ENCODE measurements at places on chromosomes 2 and 18.

DNA sequence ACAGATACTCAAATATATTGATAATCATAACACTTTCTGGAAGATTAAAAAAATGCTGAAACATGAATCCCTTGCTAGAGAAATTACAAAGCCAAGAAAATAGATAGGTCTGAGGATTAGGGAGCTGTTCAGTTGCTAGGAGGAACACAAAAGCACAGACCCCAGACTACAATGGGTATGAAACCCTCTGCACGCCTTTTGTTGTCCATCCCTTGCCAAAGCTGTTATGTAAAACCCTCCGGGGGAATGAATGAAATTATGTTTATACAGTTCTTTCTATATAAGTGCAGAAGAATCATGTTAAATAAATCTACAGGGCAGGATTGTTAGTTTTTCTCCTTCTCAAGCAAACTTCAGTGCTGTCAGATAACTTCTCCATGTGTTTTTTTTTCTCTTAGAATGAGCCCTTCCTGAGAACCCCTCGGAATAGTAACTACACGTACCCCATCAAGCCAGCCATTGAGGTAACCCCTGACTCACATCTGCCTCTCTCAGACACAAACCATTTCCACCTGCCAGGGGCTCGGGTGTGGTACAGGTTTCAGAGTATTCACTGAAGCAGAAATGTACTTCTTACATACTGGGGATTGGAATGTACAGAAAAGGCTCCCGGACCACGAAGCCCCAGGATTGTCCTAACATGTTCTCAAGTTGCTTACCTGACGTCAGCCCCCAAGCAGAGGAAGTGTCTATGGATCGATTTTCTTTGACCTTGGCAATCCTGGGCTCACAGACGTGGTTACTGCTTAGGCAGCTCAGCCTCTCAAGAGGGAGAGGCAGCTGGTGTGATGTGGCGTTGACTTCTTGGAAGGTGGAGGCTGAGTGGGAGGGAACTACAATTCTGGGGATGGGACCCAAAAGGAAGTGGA is 118.0 kb downstream of the PLB1 start:
- peak; percentile 43 for DNase-seq

- no peak for DNase-seq
These were observed 5.7 kb upstream of the GCFC2 start for GRCh38 chr2:75716406-75716805.

- DNase-seq, result no peak
These were observed 1353.7 kb upstream of the LRRTM1 start for GRCh38 chr2:81658227-81658626.

- DNase-seq, result no peak
These were observed 1.6 kb downstream of the COBLL1 start for GRCh38 chr2:164839914-164840457.

- no peak for DNase-seq
These were observed 558.8 kb upstream of the CDH2 start for GRCh38 chr18:28735731-28736130.

- no peak for DNase-seq
These were observed 8.2 kb downstream of the BIN1 start for GRCh38 chr2:127098711-127099110.

- no peak for DNase-seq
These were observed 66.1 kb downstream of the PTPRM start for GRCh38 chr18:7633171-7633570.

GRCh38 chr18:60145776-60146175 is 226.8 kb downstream of the MC4R start:
- no peak for DNase-seq

GRCh38 chr2:171513719-171514160 is 8.5 kb upstream of the CYBRD1 start:
- no peak for DNase-seq

- peak; percentile 47 for DNase-seq
These were observed 105.6 kb downstream of the VSNL1 start for GRCh38 chr2:17646081-17646554.

DNA sequence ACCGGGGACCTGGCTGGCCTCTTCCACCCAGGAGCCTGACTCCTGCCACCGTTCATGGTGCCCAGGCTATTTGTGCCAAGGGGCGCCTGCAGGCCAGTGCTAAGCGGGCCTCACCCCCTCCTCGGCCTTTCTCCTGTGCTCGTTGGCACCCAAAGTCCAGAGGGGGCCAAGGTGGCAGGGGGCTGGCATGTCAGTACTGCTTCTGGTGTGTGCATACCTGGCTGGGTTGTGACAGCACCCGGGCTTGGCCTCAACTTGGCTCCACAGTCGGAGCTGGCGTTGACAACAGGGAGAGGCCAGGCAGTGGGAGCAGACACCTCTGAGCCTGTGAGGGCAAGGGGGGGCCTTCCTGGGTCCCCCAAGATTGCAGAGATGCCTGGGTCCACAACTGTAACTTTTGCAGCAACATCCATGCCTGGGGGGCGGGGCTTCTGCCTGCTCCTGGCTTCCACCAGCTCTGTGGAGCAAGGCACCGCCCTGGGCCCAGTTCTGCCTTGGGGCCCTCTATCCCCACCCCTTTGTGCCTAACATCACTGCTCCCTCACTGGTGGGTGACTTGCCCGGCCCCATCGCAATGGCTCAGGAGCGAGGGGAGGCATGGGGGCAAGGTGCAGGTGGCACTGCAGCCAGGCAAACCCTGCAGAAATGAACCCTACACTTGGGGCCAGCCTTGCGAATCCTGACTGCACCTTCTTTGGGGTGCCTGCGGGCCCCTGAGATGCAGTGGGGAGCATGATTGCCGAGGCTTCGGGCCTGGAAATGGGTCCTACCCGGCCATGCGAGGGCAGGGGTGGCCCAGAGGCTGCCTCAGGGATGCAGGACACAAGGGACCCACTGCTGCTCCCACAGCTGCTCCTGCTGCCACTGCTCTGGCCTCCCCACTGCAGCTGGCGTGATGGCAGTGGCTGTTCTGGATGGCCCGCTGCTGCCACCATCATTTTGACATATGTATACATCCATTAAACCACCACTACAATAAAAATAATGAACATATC is 35.9 kb downstream of the PTPN4 start:
- no peak for DNase-seq

GRCh38 chr2:59936048-59936447 is 617.4 kb downstream of the BCL11A start:
- no peak for DNase-seq

- no peak for DNase-seq
These were observed 50.6 kb downstream of the SLC16A14 start for GRCh38 chr2:230018153-230018552.

DNA sequence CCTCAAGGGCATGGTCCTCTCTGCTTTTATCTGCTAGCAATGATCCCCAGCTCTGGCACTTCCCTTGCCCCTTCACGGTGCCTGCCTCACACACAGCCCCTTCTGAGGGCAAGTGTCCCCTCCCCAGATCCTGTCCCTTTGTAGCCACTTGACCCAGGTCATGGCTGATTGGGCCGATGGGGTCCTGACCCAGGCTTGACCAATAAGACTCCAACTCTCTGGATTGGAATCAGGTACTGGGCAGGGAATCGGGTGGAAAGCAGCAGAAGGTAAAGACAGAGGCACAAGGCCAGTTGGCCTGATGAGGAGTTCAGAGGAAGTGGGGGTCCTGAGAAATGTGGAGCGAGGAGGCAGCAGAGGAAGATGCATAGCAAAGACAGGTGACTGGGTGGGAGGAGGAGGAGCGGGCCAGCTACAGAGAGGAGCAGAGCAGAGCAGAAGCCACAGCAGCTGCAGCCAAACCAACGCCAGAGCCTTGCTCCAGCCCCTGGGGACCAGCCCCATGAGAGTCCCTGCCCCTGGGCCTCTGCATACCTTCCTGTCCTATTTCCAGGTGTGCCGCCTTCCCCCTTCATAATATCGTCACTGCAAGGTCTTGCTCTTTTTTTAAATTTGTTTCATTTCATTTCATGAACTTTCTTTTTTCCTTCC is 39.1 kb downstream of the CAPN13 start:
- no peak for DNase-seq

DNA sequence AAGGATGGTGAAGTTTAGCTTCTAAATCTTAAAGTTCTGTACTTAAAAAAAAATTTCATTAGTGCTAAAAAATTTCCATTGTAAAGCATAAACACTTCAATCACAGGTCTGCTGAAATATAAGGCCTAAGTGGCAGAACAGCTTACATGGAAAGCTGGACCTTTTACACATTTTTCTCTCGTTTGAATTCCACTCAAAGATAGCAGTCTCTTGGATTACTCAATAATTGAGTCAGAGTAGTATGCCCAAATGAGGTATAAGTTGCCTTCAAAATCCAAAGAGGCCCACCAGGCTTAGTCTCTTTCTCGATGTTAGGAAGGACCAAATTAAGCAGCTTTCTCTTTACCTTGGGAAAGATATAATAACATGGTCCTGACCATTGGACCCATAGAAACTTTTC is 220.4 kb upstream of the CWC22 start:
- DNase-seq, result no peak

GRCh38 chr2:73947412-73948018 is 20.8 kb downstream of the DGUOK start:
- no peak for DNase-seq

- DNase-seq, result no peak
These were observed 322.8 kb downstream of the RIT2 start for GRCh38 chr18:42792731-42793130.

- DNase-seq, result no peak
These were observed 39.5 kb upstream of the MCFD2 start for GRCh38 chr2:46954951-46955571.

GRCh38 chr18:58806826-58807714 is 57.6 kb upstream of the ZNF532 start:
- no peak for DNase-seq

GRCh38 chr2:36589230-36589630 is 8.7 kb downstream of the FEZ2 start:
- no peak for DNase-seq

DNA sequence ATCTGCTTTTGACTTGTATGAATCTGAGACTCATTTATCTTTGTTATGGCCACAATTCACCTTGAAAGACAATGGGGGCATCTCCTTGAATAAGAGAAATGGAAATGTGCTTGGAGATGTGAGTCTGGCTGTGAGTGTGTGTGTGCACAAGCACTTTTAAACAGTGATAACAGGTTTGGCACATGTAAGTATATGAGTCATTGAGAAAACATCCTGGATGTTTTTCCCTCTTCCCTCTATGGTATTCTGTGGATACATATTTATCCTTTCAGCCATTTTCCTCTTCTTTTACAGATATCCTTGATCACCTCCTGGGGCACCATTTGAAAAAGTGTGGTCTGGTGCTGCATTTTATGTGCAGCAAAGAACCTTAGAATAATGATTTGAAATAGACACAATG is 317.3 kb upstream of the THUMPD2 start:
- no peak for DNase-seq

DNA sequence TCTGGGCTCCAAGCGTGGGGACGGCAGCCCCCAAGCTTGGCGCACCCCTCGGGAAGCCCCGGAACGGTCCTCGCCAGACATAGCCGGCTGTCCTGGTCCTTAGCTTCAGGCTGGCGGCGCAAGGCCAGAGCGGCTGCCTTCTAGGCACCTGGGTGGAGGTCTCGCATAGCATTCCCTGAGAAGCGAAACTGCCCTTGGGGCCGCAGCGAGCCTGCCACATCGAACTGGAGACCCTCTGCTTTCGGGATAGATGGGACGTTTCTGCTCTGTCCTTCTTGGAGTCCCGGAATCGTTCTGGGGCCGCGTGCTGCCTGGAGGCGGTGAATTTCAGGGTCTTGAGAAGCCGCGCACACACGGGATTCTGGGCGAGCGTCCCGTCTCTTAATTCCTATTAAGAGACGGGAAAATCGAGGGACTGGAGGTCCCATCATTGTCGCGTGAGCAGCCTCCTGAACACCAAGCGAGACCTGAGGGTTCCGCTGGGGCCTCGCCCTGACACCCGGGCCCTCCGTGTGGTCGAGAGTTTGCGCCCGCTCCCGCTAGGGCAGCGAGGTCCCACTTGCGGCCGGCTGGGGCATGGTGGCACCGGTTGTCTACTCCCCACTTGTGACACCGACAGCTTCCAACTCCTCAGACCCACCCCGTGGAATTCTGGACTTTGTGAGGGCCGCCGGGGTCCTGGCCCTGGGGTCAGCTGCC is 9.7 kb upstream of the EN1 start:
- DNase-seq, result no peak

- no peak for DNase-seq
These were observed 23.2 kb downstream of the SATB2 start for GRCh38 chr2:199434555-199434954.

GRCh38 chr2:113847144-113847543 is 42.7 kb upstream of the ACTR3 start:
- no peak for DNase-seq

DNA sequence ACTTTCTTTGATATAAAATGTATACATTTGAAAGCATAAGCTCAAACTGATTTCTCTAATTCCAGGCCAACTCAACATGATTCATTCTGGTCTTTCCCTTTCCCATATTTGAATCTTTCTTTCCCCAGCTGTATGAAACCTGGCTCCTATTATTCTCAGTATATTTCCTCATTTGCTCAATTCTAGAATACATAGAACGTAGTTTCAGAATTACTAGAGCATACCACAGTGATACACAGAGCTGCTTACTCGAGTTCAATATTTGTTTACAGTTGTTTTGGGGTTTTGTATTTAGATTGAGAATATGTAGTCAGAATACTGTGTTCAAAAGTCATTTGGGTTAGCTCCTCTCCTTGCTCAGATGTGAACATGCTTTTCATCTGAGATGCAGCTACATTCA is 43.0 kb downstream of the TNFRSF11A start:
- DNase-seq, result no peak

DNA sequence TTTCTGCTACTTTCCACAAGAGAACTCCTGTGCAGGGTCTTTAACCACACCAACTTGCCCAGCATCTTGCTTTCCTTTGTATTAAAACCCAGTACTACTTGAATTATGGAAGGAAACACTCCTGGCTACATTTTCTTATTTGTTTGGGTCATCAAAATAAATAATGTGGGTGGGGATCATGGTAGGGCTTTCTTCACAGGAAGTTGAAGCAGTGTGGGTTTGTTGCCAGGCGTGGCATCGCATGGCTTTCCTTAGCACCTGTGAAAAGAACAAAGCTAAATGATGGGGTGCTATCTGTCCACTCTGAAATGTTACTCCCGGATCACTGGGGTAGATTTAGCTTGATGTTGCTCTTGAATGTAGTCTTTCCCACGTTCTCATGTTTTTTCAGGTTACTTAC is 18.7 kb downstream of the ARHGAP25 start:
- DNase-seq, result peak; percentile 57

DNA sequence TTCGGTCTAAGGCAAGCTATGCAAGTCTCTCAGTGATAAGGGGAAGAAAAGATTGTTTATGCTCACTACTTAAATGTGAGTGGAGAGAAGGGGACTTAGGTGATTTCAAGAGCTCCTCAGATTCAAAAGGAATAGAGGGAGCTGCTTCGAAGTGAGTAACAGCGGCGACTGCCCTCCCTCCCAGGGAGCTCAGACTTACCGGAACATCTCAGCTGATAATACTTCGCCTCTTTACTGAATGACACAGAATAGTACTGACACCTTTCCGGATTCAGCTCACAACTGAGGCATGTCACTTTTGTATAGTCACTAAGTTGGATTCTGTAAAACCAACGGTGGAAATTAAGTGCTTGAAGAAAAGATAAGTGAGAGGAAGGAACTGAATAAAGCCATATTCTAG is 55.5 kb downstream of the DPP4 start:
- no peak for DNase-seq

- no peak for DNase-seq
These were observed 93.1 kb downstream of the PIK3C3 start for GRCh38 chr18:42048158-42048557.

GRCh38 chr2:18690342-18690741 is 101.0 kb upstream of the NT5C1B start:
- DNase-seq, result no peak

- no peak for DNase-seq
These were observed 17.3 kb downstream of the NFATC1 start for GRCh38 chr18:79413025-79413424.

- no peak for DNase-seq
These were observed 1262.9 kb downstream of the SUCLG1 start for GRCh38 chr2:83196225-83196624.
